NCI-H526 treated with DMSO at 0.1 percent for 48 hours (cell line): ENCODE measurements at places on chromosomes 13 and 19.
A peak's percentile ranks its signal among the peaks of the same experiment; 100 is the strongest.

DNA sequence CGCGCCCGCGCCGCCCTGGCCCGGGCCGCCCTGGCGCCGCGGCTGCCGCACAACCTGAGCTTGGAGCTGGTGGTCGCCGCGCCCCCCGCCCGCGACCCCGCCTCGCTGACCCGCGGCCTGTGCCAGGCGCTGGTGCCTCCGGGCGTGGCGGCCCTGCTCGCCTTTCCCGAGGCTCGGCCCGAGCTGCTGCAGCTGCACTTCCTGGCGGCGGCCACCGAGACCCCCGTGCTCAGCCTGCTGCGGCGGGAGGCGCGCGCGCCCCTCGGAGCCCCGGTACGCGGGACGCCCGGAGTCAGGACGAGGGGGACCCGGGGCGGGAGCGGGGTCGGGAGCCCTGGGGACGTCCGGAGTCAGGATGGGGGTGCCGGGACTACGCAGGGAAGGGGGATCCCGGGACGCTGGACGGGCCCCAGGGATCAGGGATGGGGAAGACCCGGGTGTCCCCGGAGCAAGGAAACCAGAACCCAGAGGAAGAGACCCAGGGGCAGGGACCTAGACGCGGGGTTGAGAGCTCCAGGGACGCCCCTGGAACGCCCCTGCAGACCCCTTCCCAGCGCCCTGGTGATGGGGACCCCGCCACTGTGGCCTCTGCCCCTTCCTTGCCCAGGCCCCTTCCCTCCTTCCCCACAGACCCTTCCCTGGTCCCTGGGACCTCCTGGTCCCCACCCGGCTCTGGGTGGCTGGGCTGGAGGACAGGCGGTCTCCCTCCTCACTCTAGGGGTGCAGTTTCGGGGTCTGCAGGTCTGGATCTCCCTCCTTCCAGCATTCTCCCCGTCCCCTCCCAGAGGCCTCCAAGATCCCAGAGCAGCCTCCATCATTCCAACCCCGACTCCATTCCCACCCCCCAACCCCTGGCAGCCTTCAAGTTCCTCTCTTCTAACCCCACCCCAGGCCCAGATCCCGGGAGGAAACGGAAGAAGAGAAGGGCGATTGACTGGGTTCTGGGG, 645 bp downstream of the GRIN3B start:
- DNase-seq = no peak

GRCh38 chr13:25170554-25171111, 1.5 kb downstream of the AMER2 start:
- DNase-seq = peak; percentile 52

DNA sequence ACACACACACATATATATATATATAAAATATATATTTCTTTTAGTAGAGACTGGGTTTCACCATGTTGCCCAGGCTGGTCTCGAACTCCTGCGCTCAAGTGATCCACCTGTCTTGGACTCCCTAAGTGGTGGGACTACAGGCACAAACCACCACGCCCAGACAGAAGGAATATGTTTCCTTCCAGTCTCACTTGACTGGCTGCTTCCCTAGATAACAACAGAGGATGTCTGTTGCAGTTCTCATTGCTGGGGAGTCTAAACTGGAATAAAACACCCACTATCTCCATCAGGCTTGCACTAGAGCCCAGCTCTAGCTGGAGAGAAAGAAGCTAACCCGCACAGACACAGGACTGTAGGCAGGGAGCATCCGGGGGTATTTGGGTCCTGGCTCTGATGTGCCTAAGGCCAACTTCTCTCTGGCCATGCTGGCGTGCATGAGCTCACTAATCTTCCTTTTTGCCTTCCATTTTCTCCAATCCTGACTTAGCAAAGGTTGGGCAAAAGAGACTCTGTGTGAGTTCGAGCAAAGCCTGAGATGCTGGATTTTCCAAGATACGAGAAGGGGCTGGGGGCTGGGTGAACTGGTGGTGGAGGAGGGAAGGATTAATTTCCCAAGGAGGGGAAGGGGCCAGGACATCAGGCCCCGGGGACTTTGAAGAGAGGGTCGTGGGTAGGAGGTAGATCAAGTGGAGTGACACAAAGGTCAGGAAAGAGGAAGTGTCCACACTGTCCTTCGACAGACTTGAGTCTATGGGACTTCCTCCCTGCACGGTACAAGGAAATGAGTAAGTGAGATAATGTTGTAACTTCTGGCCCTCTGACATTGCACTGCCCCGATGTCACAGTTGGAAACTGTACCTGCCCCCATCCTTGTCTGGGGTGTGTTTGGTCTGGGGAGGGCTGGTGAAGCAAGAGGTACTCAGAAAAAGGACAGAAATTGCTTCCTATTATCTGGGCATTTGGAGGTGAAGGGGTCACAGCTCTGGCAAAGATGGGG, 22.5 kb upstream of the ALOX5AP start:
- no peak for DNase-seq

- DNase-seq = no peak
Measured at GRCh38 chr19:37955986-37956385, 49.0 kb downstream of the SIPA1L3 start.

DNA sequence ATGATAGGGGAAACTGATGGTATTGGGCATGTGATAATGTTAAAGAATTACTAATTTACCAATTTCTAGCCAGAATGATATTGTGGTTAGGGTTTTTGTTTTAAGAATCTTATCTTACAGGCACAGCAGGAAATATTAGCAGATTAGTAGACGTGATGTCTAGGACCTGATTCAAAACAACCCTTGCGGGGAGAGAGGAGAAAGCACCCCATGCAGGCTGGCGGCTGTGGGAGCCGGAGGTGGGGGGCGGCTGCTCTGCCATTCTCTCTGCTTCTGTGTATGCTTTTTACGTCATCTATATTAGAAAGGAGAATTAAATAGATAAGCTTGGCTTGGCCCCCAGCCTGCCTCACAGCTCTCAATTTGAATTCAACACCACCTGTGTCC, 41.5 kb downstream of the MLLT1 start:
- DNase-seq = no peak

GRCh38 chr19:13055213-13056051, 47.2 kb downstream of the LYL1 start:
- DNase-seq = no peak
